ENCODE measurements at places on chromosomes 1 and 21.

- no peak for DNase-seq
Observed at GRCh38 chr1:179813626-179814545, 63.7 kb downstream of the TOR1AIP2 start.

DNA sequence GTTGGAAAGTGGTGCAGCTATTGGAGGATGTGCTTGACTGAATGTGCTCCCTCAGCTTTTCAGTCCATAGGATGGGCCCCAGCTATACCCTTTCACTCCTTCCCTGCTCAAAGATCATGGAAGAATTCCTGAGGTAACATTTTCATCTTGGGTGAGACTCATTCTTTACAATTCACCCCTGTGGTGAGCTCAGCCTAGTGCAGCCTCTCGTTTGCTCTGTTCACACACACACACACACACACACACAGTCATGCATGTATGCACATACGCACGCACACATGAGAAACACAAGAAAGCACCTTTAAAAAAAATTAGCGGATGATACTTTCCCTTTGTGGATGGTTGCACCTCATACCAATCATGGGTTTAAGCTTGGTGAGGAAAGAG, 25.8 kb downstream of the CCN1 start:
- DNase-seq: no peak

GRCh38 chr1:221700536-221700935, 41.4 kb downstream of the DUSP10 start:
- DNase-seq: no peak

- DNase-seq: no peak
Observed at GRCh38 chr1:220952961-220953643, 73.9 kb downstream of the HLX start.

GRCh38 chr1:110291241-110292030, 47.7 kb upstream of the RBM15 start:
- no peak for DNase-seq

DNA sequence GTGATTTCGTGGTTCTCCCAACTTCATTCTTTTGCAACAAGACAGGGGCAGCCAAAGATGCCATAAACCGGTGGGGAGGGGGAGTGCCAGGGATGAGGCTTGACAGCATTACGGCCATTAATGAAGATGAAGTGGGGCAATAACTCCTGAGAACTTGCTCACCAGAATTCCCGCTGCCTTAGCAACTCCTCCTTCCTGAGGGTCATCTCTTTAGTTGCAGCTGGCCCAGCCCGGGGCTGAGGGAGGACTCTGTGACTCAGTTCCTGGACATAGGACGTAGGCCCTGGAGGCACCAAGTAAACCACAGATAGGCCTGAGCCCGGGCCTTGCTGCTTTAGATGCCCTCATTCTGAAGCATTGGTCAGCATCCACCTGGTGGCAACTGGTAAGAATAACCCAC, 330.2 kb downstream of the RRAGC start:
- DNase-seq: no peak

DNA sequence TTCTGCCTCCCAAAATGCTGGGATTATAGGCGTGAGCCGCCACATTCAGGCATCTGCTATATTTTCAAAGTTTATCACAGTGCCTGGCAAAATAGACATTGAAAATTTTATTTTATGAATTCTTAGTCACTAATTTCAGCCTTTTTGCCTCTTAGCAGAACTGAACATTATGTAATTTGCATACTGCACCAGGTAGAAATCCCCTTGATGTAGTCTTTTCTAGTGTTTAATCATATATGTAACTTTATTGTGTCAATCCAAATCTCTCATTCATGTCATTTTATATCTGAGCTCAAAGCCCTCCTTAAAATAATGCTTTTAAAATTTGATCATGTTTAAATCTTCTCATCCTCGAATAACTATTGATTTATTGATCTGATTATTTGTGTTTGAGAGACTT, 19.2 kb downstream of the WDTC1 start:
- DNase-seq: no peak
